ENCODE measurements at places on chromosomes 4 and X.

DNA sequence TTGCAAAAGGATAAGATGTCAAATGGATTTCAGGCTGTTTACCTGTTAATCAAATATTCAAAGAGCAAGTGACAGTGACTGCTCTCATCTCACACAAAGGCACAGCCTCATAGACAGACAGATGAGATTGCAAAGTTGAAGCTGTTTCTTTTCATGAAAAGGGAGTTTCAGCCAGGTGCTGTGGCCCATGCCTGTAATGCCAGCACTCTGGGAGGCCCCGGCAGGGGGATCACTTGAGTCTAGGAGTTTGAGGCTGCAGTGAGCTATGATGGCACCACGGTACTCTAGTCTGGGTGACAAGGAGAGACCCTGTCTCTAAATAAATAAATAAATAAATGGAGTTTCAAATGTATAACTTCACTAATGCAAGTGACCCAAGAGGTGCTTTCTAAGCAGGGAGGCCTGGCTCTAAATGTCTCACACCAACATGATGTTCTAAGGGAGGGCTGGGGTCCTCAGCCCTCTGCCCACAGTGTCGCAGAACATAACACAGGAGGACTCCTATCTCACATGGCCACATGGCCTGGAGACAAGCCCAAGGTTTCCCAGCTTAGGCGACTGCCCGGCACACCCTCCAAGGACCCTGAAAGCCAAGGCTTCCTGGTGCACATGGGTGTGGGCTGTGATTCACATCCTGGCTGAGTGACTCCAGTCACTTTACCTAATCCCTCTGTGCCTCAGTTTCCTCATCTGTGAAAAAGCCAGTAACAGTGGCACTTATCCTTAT is 26.8 kb downstream of the PPP2R2C start:
- DNase-seq: no peak

GRCh38 chrX:63350465-63350877 is 661 bp downstream of the SPIN4 start:
- DNase-seq: peak; percentile 54

- no peak for DNase-seq
Measured at GRCh38 chr4:169727616-169728015, 30.1 kb downstream of the HPF1 start.

GRCh38 chr4:145319751-145320150 is 139.4 kb upstream of the OTUD4 start:
- DNase-seq: no peak

DNA sequence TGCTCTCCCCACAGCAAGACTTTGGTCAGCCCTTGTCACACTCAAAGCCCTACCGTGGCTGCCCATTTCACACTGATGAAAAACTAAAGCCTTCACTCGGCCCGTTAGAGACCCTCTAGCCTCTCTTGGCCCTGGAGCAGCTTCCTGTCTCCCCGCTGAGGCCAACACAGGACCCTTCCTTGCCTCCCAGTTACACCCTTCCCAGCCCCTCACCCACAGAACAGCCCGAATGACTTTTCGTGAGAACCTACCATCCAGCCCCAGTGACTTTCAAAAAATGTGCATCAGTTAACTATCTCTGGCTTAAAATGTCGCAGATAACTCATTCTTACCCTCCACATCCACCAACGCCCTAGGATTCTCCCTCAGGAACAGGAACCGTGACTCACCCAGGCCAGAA is 756 bp upstream of the TAF9B start:
- DNase-seq: no peak

DNA sequence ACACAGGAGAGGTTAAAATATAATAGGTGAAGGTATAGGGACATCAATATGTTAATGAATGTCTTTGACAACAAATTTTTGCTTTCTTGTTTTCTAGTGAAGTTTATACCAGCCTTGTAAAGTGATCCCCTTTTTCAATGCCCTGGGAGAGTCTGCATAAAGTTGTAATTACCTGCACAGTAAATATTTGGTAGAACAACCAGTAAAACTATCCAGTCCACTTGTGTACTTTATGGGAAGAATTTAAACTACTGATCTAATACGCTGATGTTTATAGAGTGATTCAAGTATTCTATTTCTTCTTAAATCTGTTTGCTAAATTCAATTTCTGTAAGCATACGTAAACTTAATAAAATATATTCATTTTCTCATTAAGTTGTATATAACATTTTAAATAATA is 103.3 kb downstream of the GPM6A start:
- no peak for DNase-seq

DNA sequence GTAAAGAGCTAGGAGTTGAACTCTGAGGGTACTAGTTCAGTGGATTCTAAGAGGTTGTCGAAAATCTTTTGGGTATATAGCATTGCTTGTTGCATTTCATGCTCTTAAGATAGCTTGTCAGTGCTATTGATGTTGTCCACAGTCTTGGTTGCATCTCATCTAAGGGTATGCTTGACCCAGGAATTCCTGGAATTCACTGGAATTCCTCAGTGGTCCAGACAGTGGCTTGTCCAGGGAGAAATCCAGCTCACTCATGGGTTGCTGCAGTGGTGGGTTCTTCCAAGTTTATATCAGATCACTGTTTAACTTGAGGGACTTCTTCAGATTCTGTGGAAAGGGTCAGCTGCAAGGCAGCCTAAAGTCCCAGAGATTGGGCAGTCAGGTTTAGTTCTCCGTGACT is 29.8 kb upstream of the SMARCAD1 start:
- no peak for DNase-seq

- DNase-seq: no peak
Measured at GRCh38 chr4:179530958-179531357, 2088.7 kb upstream of the AGA start.

GRCh38 chr4:98905297-98905696 is 23.6 kb downstream of the EIF4E start:
- no peak for DNase-seq

DNA sequence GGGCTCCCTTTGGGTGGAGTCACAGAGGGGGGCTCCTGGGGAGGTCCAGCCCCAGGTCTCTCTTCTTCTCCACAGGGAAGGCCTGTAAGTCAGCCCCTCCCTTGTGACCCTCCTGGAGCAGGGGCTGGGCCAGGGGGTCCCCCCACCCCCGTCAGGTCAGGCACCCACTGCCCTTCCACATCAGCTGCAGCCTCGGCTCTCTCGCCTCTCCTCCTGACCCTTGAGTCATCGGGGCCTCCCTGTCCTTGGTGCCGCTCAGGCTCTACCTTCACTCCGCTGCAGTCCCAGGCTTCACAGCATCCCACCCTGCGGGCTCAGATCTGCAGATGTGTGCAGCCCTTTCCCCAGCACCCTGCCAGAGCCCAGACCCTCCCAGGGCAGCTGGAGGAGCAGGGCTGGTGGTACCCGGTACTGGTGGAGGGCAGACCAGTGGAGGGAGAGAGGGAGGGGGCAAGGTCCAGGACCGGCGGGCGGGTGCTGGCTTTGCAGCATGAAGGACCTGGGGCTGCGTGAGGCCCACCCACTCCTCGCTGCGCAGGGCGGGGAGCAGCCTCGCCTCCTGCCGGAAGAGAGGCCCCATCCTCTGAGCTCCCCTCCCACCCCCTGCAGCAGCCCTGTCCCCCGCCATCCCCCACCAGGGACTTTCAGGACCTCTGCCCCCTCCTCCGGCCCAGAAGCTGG is 117.1 kb downstream of the FAM53A start:
- no peak for DNase-seq

DNA sequence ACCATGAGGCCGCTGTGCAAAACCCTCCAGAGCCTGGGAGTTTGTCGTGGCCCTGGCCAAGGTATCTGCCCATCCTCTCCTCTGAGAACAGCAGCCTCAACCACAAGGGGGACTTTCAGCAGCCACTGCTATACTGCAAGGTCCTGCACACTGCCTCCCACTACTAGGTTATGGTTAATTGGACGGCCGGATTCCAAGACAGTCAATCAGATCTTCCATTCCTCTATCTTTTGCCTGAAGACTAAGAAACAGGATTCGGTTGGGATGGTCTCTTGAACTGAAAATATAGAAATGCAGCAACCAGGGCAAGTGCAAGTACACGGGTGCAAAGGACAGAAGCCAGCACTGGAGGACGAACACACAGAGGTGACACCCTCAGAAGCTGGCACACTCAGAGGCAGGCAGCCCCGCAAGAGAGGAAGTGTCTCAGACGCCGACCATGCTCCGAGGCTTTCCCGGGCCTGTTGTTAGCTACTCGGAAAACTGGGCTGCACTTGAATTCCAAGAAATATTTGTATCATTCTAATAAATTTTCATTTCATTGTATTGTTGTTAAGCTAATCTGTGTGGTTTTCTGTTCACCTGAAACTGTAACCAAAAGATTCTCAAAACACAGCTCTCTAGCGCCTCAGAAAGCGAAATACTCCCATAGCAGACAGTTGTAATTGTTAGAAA is 63.3 kb downstream of the AFAP1 start:
- DNase-seq: peak; percentile 8

DNA sequence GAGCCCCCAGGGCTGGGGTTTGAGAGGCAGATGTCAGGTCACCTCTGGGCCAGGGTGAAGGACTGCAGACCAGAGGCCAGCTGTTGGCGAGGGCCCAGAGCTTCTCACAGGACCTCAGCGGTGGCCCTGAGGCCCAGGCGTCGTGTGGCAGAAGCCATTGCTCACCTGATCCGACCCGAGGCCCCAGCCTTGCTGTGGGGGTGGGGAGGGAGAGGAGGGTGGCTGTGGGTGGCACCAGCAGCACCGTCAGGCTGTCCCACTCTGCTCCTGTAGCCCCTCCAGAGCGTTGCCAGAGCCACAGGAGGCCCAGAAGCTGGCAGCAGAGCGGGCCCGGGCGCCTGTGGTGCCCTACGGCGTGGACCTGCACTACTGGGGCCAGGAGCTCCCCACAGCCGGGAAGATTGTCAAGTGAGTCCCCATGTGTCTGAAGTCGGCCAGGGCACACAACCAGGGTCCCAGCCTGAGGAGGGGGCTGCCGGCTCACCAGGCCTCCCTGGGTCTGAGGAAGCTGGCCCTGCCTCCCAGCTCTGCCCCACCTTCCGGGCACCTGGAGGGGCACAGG is 28.8 kb downstream of the UVSSA start:
- no peak for DNase-seq

DNA sequence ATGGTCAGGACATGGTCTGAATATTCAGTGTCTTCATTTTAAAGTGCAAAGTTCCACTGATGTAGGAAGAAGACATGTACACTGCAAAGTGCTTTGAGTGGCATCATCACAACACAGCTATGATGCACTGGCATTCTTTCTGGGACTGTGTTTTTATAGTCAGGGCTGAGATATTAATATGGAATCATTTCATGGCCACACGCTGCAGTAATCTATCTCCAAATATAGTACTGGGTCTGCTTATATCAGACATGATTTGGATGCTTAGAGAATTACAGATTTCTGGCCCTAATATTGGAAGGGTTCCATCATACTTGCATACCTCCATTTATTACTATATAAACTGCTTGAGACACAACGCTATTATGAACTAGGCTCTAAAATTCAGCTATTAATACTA is 1170.9 kb downstream of the NLGN4X start:
- DNase-seq: no peak

- DNase-seq: no peak
Measured at GRCh38 chrX:103503853-103504207, 15.5 kb downstream of the RAB40A start.

GRCh38 chr4:5782829-5783476 is 72.0 kb downstream of the EVC start:
- DNase-seq: no peak

- DNase-seq: no peak
Measured at GRCh38 chr4:175290401-175290800, 372.2 kb downstream of the ADAM29 start.

DNA sequence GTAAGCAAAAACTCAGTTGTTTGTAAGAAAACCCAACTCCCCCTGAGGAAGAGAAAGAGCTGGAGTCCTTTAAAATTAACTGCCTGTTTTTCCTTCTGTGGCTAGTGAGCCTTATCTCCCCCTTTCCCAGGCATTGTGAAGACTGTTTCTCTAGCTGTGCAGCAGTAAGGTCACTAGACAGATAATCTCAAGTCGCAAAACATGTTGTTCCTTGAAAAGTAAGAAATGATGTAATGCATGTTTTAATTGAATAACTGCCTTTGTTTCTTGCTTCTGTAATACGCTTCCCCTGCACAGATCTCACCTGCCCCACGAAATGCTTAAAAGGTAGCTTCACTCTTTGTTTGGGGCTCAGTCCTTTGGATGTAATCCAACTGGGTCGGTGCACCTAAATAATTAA is 5.8 kb upstream of the GAGE12J start:
- DNase-seq: peak; percentile 21

DNA sequence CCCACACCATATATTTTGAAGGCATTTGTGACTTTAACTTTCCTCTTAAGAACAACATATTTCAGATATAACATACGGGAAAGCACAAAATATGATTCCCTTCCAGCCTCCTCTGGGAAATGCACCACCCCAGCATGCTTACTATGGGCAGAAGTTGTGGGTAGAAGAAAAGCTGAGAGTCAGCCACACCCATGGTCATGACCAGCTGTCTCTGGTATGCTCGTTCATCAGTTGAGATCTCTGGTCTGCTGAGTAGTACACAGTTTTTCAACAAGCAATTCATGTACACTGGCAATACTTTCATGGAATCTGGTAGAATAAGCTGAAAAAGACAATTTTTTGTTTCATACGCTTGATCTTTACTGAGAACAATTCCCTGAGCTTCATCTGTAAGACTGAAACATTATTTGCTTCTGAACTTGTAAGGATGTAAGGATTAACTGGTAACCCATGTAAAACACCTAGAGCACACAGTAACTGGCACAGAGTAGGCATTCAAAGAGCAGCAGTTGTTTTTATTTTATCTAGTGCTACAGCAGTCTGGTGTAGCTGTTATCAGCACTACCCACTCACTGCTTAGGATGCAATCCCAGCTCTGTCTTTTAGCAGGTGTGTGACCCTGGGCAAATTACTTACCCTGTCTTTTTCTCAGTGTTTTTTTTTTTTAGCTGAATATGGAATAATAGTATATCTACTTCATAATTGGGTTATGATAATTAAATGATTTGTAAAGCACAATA is 47.6 kb downstream of the METTL14 start:
- DNase-seq: peak; percentile 61

- no peak for DNase-seq
Measured at GRCh38 chr4:21032089-21032645, 331.9 kb downstream of the PACRGL start.

- DNase-seq: peak; percentile 8
Measured at GRCh38 chr4:155491336-155492120, 114.8 kb upstream of the MAP9 start.

DNA sequence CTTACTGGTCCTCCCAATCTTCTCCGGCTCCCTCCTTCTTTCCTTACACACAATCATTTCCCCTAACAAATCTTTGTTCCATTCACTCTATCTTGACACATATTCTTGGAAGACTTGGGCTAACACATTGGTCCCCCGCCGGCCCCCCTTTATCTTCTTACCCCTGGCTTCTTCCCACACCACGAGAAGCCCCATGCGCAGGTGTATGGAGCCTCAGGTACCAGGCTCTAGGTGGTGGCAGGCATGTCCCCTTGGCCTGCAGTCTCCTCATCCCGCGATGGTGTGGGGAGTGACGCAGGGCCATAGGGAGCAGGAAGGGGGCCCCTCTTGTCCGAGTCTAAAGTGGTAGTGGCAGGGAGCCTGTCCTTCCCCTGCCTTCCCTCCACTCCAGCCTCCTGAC is 49.9 kb downstream of the DIPK2B start:
- no peak for DNase-seq

All from hematopoietic multipotent progenitor cell treated with erythropoietin and hydrocortisone succinate and interleukin-3 and kit ligand, for 4 days (in vitro differentiated cells).